T-helper 1 cell (primary cell): ENCODE measurements at places on chromosomes 3 and 15.

GRCh38 chr15:87645723-87646122 is 610.8 kb downstream of the NTRK3 start:
- DNase-seq: no peak

- no peak for DNase-seq
These were observed 16.7 kb upstream of the DENND6A start for GRCh38 chr3:57709559-57709958.

DNA sequence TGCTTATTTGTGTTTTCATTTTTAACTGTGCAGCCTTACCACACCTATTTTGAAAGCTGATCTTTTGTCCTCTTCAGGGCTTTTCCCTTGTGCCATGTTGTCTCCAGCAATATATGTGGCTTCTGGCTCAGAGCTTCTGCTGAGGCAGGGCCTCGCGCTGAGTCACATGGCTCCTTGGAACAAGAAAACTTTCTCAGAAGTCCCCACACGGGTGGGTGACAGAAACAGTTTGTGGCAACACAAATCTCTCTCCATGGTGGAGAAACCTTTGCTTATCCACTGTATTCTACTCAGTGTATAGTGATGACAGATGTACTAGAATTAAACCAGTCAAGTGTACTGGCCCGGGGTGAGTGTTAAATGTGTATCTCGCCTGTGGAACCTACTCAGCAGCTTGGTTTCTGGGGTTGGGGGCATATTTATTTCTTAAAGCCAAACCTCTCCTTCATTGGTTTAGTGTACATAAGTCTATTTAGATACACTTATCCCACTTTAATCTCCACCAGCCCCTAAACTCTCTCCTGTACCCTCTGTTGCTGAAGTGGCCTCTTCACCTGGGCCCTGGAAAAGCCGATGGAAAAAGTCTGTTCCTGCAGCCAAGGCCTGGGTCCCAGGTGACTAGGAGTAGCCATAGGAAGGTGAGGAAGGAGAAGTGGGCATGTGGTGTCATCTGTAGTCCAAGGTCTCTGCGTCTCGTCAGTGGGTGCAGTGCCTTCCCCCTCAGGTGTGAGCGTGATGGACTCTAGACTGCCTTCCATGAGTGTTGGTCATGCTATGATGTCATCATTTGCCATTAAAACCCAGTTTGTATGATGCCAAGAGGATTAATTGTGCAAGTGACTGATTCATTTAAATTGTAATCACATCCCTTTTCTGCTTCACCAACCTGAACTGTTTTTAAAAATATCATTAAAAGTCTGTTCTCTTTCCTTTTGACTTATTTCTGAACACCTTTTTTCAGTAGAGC is 3.2 kb upstream of the FBXL22 start:
- DNase-seq: no peak

- DNase-seq: no peak
These were observed 26.6 kb downstream of the SEMA6D start for GRCh38 chr15:47743886-47744285.

- DNase-seq: no peak
These were observed 76.8 kb downstream of the VGLL4 start for GRCh38 chr3:11566916-11567315.

GRCh38 chr3:77513542-77513941 is 473.6 kb downstream of the ROBO2 start:
- DNase-seq: no peak
